ENCODE measurements at places on chromosomes 6 and 20.

- no peak for DNase-seq
These were observed 8.9 kb downstream of the CCM2L start for GRCh38 chr20:32019156-32019510.

- no peak for DNase-seq
These were observed 60.9 kb downstream of the SAMD3 start for GRCh38 chr6:130161683-130162404.

GRCh38 chr6:72811971-72812421 lies 190.1 kb downstream of the KCNQ5 start:
- DNase-seq: no peak

DNA sequence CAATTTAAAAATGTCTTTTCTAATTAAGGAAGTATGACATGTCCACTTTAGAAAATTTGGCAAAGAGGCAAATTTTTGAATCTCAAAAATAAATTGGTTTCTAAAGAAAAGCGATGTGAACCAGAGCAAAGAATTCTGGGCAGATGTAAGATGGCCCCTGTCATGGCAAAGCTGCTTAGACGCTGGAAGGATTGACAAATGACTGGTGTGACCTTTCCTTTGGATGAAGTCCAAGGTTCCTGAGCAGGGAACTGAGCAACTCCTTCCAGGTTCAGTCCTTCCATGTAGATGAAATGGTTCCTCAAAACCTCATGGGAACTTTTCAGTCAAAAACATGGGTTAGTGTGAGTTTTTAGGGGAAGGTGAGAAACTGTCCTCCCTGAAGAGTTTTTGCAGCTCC lies 25.1 kb downstream of the BRPF3 start:
- no peak for DNase-seq

- DNase-seq: no peak
These were observed 4.3 kb upstream of the LOC128125822 start for GRCh38 chr6:63567966-63568365.

DNA sequence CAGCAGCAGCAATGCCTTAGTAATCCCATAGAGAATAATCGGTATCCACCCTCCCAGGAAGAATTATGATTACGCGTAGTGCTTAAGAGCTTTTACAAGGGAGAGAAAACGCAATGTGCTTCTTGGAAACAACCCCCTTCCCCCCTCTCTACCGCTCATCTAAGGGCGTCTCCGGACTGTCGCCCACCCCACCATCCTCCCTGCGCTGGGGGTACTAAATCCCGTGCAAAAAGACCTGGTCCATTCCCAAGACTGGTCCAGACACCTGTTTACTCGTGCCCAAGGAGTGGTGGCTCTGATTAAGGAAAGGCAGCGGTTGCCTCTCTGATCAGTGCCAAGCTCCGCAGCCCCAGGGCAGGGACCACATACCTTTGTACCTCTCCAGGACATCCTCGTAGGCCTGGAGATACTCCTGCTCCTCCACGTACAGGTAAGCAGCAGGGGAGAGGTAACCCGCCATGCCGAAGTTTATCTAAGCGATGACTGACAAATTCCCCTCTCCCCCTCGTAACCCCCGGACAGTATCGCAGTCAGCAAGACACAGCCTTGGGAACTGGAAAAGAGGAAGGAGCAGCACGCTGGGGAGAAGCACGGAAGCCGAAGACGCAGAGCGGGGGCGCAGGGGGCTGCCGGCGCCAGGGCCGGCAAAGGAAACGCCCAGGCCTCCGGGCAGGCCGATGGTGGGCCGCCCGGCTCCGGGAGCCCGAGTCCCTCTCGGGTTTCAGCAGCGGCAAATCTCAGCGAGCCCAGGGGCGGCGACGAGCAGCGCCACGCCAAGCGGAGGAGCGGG lies 112.0 kb upstream of the BEND6 start:
- DNase-seq: no peak

DNA sequence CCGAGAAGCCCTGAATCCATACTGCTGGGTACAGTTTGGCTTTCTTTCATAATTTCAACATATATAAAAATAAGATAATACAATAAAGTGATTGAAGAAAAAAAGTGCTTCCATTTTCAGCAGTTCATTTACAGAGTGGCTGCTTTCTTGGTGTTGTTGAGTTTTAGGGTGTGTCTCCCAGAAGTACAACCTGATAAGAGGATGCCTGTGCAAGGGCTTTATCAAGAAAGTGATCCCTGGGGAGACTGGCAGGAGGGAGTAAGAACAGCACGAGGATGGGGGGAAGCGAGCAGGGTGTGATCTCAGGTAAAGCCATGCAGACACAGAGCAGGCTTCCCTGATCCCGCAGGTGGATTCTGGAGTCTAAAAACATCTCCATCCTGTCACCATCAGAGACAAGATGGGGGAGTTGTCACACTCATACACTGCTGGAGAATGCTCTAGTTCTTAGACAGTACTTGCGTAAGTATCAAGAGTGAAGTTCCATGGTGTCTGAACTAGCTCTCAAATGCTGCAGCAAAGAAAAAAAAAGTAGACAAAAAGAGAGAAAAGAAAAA lies 395.9 kb downstream of the CDH26 start:
- no peak for DNase-seq

DNA sequence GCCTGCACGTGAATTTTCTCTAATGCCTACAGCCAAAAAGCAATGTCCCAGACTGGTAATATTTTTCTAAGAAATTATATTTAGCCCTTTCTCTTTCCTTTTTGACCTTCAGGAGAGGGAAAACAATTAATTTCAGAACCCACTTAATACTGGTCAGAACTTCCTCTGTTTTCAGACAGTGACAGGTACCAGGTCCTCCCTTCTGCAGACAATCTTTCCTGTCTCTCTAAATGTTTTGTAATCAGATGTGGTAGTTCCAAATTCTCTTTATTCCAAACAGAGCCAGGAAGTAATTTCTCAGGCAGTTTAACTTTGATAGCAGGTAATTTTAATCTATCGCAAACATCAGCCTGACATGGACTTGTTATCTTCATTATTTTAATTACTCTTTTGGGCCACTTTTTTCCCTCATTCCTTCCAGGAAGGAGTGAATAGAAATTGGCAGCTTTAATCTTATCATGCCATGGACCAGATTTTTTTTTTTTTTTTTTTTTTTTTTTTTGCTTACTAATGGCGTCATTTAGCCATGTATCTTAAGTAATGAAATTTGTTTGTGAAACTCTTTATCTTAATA lies 348.6 kb upstream of the SOX4 start:
- no peak for DNase-seq

All from stimulated activated CD4-positive, alpha-beta T cell treated with anti-CD3 and anti-CD28 coated beads, Interleukin-1b, Interleukin-23, amount 100 ng/mL, for 24 hours (primary cell).